ENCODE measurements at places on chromosomes 2 and 18. TPM values are rescaled to one million over a fixed set of nuclear protein-coding genes. Genes with fewer than 3 reads are reported as not detected.

Gene SOWAHC
- total RNA-seq = 63.5 TPM

Gene MAP2
- total RNA-seq = 8.2 TPM

Gene CDK5R2
- total RNA-seq = not detected

Gene CCDC68
- total RNA-seq = 4.2 TPM

Measured in bronchial epithelial cell (primary cell).